ENCODE measurements at places on chromosomes 1 and 21.

GRCh38 chr1:208221291-208221622, 22.9 kb downstream of the PLXNA2 start:
- DNase-seq, result no peak

DNA sequence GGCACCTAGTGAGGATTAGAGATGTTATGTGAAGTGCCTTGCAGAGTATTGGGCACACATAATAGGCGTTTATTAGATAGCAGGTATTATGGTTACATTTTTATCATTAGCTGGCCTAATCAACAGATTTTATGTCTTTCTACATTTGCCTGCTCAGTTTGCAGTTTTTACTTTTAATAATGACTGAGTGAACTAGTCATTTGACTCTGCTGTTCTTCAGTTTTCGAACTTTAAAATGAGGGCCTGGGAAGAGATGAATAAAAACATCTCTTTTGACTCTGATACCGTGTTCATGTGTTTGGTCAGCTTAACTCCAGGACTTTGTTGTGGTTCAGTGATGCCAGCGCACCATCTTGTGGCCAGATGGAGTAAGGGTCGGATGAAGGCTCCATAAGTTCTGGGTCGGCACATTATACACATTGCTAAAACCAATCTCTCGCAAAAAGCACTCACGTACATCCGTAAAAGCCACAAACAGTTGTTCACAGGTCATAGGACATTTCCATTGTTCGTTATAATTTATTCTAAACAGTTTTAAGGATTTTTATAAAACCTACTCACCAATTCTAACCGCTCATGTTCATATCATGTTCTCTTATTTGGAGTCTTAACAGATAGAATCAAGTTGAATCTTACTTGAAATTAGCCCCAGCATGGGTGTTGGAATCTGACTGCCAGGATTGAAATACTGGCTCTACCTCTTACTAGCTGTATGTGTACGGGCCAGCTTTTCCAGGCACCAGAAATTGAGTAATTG, 78.4 kb upstream of the GPR88 start:
- peak; percentile 66 for DNase-seq

GRCh38 chr1:110309767-110310166, 29.4 kb upstream of the RBM15 start:
- DNase-seq, result no peak

- DNase-seq, result no peak
These were observed 41.3 kb upstream of the UBE2U start for GRCh38 chr1:64162151-64162550.

DNA sequence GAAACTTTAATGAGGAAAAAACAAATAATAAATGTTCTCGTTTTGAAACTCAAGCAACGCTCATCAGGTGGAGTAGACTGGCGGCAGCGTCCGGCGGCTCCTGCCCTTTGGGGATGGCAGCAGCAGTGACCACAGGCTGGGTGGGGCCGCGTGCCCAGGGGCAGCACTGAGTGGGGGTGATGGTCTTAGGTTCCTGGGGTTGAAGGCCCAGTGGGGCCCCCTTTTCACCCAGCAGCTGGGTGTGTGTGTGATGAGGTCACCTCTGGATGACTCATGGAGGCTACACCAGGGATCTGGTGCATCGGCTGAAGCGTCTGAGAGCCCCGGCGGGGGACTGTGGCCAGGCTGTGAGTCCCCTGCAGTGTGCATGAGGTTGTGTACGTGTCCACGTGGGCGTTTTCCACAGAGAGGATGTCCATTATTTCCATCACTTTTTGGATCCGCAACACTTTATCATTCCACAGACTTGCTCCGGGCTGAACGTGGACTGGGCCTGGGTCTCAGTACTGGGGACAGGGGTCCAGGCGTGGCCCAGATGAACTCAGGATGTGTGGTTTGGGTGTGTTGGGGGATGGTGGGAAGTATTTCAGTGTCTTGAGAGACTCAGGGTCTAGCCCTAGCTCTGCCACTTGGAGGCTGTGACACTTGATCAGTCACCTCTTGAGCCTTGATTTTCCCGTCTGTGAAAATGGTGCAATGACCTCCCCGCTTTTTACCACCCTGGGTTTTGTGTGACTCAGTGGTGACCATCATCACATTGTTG, 25.6 kb downstream of the LDLRAP1 start:
- DNase-seq, result no peak

DNA sequence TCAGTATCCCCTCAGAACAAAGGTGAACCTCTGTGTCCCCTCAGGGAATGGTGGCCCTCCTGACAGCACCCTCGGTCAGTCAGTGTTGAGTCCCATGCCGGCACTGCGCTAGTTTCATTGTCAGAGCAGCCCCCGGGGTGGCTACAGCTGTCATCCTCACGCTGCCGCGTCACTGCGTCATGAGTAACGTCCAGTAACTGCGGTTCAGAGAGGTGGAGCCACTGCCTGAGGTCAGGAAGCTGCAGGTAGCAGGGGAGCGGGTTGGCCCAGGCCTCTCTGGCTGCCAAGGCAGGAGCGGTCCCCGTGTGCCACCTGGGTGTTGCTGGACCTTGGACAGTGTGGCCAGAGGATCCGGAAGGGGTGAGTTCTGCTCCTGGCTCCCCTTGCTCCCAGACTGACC, 20.2 kb upstream of the WNT4 start:
- DNase-seq, result no peak

DNA sequence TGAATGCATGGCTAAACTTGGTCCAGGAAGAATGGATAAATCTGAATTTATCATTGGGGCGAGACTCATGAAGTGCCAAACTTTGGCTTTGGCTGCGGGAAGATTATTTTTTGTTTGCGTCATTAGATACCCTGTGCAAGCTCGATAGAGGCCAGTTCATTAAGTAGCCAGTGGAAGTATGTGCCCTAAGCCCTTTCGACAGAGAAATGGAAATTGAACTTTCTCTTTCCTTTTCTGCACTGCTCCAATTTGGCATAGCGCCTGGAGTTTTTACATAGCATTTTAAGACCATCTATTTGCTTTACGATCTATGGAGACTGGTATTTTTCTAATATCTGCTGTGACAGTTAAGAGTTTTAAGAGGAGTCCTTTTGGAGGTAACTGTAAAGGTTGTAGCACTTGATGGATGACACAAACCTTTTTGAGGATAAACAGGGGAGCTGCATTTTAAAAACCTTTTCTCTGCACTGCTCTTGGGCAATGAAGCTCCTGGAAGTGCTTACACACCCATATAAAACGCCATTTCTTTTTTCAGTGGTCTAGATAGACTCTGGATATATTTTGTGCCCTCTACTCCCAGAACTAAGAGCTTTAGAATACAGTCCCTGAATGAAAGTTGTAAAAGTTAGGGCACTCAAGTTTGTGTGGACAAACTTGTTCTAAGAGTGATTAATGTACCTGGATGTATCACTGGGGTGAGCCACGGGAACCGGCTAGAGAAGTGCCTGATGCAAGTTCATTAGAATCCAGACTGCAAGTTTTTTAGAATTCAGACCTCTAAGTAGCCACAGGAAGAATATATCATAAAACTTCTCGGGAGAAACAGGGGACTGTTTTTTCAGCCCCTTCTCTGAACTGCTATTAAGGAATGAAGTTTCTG, 41.3 kb upstream of the CFHR3 start:
- no peak for DNase-seq

Measured in NCI-H1930 (cell line).